D341Med (cell line): ENCODE measurements at places on chromosomes 3 and 15.

DNA sequence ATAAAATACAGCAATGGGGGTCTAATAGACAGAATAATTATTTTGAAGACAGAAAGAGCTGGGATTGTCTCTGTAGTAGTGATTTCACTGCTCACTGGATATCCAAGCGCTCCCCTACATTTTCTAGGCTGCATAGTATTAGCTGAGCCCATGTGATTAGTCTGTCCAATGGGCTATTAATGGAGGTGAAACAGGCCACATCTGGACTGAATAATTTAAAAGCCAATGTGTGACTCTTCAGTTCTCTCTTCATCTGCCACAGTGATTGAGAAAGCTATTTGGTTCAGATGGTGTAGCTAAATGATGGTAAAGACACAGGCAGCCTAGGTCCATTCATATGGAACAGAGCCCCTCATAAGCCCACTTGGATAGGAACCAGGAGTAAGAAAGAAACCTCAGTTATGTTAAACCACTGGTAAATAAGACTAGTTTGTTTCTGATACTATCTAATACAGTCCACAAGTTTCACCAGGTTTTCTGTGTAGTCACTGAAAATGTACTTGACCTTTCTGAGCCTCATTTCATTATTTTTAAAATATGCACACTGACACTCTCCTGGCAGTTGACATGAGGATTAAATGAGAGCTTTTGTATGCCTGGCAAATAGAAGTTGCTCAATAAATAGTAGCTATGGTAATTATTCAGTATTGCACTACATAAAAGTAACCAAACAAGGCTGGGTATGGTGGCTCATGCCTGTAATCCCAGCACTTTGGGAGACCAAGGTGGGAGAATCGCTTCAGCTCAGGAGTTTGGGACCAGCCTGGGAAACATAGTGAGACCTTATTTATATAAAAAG lies 17.0 kb upstream of the STT3B start:
- DNase-seq: no peak

DNA sequence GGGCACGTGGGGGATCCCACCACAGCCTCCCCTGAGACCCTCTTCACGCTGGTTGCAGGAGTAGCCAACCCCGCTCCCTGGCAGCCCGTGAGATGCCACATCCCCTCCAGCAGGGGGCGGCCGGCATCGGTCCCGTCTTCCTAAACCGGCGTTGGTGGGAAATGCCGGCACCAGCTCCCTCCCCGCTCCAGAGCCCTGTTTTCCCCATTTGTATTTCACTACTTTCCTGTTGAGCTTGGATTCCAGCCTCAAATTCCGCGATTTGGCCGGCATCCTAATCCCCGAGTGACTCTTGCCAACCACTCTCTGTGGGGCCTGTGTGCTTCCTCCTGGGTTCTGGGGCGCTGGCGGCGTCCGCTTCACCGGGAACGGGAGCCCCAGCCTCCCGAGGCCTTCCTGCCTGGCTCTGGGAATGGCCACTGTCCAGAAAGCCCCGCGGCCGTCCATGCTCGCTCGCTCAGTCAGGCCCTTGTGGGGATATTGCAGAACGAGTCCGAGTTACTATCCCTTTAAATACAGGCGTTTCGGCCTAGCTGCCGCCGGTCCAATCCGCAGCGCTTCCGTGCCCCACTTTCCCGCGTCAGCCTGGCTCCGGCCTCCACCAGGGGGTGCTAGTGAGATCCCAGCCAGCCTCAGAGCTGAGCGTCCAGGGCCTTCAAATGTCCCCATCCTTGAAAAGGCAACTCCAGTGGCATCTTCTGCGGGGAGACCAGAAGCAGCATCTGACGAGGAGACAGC lies 8.1 kb upstream of the ADAMTS17 start:
- peak; percentile 84 for DNase-seq

- no peak for DNase-seq
These were observed 82.0 kb upstream of the EPHB3 start for GRCh38 chr3:184479426-184480126.

- DNase-seq: no peak
These were observed 3.5 kb downstream of the TBL1XR1 start for GRCh38 chr3:177193688-177194268.

- DNase-seq: no peak
These were observed 31.9 kb downstream of the TRAK1 start for GRCh38 chr3:42123012-42123581.
